ENCODE measurements at places on chromosomes 11 and 22.

DNA sequence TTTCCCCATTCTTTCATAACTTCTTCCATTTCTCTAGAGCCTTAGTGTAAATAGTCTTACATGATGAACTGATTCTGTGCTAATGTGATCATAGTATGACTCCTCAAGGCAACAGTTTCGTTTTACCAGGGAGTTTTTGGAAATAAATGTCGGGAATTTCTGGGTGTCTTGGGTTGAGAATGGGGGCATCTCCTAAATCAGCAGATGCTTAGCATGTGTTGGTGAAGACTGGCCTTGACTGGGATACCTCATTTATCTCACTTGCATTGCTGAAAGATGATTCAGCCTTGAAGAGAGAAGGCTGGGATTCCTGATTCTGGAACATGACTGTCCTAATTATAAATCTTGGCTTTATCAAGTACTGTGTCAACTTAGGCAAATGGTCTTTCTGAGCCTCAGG, 115.7 kb upstream of the C11orf87 start:
- DNase-seq = no peak

DNA sequence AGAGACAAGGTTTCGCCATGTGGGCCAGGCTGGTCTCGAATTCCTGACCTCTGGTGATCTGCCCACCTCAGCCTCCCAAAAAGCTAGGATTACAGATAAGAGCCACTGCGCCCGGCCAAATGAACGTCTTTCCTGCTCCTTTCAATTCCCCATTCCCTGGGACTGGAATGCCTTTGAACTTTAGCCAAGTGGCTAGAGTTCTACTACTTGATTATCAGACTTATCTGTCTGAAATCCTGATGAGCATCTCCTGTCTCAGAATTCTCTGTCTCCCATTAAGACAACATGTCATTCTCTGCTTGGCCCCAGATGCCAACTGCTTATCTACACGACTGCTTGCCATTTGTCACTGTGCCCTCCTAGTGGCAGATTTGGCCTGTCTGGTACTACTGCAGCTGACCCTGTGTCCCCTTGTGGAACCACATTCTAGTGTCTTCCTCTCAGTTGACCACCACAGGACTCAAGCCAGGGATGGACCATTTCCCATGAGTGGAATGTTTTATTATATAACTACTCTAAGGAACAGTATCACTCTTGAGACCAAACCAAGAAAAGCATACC, 33.1 kb upstream of the IPO7 start:
- no peak for DNase-seq

- peak; percentile 52 for DNase-seq
Observed at GRCh38 chr11:3163241-3163981, 1.7 kb downstream of the OSBPL5 start.

DNA sequence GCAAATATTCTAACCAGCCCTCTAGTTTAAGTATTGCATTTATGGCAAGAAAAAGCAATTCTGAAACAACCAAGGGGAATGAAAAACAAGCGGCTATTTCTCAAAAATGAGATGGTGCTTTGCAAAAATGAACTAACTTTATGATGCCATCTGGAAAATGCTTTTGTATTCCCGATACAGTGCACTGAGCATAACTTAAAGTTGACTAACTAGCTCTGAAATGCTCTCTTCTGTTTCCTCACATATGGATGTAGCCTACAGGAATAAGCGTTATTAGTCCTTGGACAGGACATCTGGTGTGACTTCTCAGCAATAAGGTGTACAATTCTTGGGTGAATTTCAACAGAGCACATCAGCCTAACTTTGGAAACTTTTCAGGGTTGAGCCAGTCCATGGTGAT, 228.2 kb upstream of the DDI1 start:
- DNase-seq = no peak

DNA sequence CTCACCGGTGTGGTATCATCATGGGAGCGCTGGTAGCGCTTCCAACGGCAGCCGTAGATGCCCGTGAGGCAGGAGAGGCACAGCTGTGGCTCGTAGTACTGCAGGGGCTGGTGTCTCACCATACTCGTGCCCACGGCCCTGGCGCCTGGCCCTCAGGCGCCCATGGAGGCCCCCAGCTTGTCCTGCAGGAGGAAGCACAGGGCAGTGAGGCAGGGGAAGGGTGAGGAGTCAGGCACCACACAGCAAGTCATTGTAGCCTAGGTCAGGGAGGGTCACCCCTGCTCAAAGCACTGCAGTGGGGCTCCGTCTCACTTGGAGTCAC, 44.6 kb upstream of the KLHL35 start:
- no peak for DNase-seq

- no peak for DNase-seq
Observed at GRCh38 chr22:27022274-27022895, 365.0 kb downstream of the MIAT start.

DNA sequence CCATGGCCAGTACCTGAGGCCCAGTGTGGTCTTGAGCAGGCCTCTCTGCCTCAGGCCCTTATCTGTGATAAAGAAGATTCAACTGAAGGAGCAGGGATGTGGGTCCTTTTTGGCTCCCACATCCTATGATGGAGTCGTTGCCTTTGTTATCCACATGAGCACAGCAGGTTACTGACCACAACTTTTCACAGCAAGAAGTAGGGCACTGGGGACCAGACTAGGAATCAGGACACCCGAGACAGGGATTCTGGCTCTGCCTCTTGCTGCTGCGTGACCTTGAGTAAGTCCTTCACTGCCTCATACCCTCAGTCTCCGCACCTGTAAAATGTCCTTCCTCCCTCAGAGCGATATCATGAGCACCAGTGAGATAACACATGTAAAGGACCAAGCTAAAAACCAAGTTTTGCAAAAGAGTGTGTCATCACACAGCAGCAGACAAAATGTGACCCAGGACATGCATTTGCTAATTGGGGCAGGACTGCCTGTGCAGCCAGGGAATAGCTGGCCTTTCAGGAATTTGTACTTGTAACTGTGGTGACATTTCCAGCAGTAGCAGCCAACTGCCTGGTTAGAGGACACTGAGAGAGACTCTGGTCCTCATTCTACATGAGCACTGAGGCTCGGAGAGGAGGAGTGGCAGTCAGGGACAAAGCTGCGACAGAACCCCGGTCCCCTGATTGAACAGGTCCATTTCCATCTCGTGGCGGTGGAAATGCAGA, 13.2 kb upstream of the SMIM35 start:
- DNase-seq = peak; percentile 57

DNA sequence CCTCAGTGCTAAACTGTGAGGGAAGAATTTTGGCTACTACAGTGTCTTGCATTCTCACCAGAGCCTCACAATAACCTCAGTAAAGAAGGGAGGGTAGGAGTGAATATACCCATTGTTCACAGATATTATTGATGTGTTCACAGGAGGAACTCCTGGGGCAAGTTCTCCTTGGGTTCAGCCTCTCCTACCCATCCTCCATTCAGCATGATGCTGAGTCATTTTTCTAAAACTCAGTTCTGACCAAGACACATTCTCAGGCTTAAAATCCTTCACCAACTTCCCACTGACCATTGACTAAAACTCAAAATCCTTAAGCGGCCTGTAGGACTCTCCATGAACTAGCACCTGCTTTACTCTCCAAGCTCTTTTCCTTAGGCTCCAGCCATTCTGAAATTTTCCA, 48.7 kb downstream of the SYTL2 start:
- no peak for DNase-seq

GRCh38 chr11:2671748-2672147, 28.0 kb downstream of the KCNQ1OT1 start:
- DNase-seq = peak; percentile 12

DNA sequence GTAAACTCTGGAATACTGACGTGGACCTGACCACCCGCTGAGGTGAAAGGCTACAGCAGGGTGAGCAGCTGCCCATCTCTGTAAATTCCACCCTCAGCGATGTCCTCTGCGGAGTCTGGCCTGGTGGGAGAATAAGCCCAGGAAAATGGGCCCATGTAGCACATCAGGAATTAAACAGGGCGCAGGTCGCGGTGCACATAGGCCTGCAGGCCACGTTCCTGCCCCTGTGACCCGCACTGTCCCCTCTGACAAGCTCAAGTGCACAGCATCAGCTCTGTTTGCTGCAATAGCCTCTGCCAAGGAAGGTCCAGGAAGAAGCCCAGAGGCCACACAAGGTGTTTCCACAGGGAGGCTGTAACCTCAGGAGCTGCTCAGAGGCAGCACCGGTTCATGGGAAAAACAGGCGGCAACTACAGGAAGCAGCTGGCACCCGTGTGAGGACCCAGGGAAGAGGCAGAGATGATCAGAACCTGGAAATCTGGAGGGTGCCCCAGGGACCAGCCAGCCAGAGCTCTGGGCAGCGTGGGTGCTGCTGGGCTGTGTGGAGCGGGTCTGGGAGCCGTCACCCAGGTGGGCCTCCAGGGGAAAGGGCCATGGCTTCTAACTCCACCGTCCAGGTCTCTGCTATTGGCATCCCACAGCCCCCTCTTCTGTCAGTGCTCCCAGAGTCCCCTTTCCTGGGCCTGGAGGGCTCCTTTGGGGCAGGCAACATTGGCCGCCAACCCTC, 808 bp upstream of the IFITM2 start:
- no peak for DNase-seq

DNA sequence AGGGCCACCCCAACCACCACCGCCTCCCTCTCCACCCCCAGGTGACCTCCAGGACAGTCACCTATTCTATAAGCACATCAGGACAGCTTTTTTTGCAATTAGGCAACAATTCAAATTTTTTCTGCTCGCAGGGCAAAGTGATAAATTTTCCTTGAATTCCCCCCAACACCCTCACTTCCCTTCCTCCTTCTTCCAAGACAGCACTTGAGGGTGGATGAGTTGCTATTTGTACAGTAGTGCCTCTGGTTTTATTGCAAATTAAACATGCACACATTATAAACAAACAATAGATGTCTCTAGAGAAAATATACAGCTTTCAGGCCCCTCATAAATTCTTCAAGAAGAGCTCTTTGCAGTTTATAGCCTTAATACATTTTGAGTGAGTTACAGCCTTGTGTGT, 80.9 kb upstream of the USP47 start:
- DNase-seq = no peak

GRCh38 chr11:2466069-2466801, 21.4 kb downstream of the KCNQ1 start:
- peak; percentile 17 for DNase-seq

DNA sequence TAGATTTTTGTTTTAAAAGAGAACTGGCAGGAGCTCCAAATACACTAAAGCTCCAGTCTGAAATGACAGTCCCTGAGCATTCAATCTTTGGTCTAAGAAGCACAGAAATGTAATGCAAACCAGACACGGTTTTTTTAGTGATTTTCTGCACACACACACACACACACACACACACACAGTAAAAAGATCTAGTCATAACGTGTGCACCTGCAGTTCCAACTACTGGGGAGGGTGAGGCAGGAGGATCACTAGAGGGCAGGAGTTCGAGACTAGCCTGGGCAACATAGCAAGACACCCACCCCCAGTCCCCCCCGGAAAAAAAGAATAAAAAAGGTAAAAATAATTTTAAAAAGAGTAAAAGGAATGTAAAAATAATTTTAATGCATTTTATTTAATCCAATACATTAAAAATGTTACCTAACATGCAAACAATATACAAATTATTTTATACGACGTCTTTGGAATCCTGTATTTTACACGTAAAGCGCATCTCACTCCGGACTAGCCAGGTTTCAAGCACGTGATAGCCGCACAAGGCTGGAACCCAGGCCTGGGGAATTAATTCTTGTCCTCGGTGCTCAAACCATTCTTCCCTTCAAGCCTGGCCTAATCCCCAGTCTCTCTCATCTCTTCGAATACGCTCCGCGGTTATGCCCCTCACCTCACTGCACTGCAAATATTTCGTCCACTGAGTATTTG, 762 bp upstream of the TBC1D22A start:
- DNase-seq = no peak

DNA sequence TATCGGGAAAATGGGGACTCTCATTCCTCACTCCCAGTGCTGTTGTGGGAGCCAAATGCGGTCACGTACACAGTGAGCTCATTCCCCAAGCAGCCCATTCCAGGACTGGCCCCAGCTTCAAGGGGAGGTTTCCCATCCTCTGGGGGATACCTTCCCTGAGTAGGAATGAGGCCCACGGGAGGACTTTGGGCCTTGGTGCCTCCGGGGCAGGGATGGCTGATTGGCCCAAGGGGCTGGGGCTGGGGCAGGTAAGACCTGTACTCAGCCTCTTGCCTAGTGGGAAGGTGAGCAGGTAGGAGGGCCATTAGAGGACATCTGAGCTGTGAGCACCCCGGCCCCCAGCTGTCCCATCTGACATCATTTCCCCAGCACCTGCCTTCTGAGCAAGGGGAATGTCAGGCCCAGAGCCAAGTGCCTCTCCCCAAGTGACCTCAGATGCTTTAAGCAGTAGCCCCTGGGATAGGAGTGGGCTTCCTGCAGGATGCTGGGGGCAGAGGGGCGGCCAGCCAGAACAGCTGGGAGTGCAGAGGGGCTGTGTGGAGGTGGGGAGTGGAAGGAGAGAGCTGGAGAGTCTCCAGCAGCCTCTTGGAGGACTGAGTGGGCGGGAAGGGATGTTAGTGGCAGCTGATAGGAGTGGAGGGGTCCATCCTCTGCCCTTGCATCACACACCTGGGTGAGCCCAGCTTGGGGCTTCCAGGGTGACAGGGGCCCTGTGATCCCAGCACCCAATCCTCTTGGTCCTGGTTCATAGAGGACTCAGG, 58.4 kb downstream of the CD82 start:
- DNase-seq = peak; percentile 40

GRCh38 chr11:79139900-79140299, 300.9 kb downstream of the TENM4 start:
- DNase-seq = no peak

Measured in endodermal cell (in vitro differentiated cells).